ENCODE measurements at places on chromosomes 5 and 9.

GRCh38 chr5:156582193-156582598, 255.2 kb downstream of the SGCD start:
- no peak for DNase-seq

DNA sequence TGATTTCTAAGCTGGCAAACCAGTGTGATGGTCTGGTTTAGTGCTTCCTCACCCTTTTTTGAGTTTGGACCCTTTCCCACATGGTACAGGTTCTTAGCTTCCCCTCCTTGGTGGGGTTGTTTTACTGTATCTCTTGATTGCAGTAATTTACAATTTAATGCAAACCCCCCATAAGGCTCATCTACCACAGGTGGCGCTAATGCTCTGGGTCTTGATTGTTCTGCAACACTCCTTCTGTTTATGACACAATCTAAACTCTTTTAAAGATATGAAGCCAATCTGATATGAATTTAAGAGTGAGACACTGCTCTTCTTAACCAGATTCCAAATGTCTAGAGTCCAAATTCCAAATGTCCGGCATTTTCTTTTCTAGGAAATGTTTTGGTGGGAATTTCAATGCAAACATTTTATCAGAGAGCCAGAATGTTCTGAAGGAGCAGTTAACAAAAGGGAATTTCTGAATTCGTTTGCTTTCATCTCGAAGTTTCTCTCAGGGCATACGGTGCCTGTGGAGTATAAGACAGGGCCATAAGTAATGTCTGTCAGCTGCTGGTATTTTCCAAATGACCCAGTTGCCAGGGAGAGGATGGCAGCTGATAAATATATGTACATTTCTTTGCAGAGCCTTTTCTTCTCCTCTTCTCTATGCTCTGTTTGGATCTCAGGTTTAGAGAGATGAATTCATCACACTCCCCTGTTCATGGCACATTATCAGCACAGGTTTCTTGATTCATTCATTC, 246.8 kb downstream of the ARHGAP26 start:
- DNase-seq, result no peak

- DNase-seq, result no peak
Observed at GRCh38 chr9:91896097-91896496, 53.9 kb downstream of the ROR2 start.

DNA sequence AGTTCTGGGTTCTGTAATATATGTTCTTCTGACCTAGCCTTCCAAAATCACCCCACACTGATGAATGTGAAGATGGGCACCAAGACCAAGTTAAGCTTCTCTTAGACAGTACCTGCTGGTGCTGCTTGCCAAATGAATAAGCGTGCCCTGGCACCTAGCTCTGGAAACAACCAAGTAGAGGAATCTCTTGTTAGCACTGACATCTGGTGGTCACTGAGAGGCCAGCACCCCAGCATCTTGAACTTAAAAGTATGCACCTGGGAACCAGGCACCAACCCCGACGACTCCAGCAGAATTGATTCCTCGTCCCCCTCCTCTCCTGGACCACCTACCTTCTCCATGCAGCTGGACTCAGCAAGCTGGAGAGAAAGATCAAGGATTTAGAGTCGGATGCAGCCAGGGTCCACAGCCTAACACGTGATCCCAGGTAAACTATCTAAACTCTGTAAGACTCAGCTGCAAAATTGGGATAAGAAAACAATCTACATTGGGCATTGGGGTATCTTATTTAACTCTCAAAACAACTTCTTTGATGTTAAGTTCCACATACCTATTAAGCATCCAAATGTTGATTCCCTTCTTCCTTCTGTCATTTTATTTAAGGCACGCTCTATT, 89.8 kb downstream of the SLC1A3 start:
- peak; percentile 6 for DNase-seq

DNA sequence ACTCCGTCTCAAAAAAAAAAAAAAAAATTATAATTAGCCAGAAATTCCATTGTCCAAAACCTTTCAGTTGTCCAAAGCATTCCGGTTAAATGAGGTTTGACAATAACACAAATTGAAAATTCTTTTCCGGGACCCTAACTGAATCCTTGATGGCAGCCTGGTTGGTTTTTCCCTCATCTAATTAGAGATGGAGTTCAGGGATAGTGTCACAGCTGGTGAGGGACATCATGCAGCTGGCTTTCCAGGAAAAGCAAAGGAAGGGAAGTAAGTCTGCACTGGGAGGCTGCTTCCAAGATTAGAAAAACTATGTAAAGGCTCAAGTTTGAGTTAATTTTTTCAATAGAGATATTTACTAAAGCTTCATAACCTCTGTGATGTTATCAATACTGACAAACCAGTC, 195.4 kb downstream of the ADAMTS12 start:
- DNase-seq, result no peak

DNA sequence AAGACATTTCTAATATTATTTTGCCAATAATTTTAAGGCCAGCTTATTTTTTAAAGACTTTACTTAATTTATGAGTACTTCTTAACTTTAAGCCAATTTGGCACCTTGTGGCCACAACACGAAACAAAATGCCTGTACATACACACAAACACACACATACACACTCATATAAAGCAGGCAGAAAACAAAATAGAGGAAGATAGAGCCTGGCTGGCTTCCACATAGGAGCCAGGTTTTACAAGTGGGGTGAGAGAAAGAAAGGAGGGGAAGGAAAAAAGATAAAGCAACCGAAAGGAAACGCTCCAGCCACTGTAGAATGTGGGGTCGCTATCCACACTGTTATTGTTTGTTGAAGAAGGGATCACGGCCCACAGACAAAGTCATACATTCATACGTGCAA, 10.4 kb downstream of the GMCL2 start:
- DNase-seq, result no peak

- no peak for DNase-seq
Observed at GRCh38 chr5:87899208-87899661, 369.4 kb downstream of the TMEM161B start.

GRCh38 chr9:99779277-99779676, 42.4 kb upstream of the NR4A3 start:
- no peak for DNase-seq

- DNase-seq, result no peak
Observed at GRCh38 chr9:133659516-133659915, 23.4 kb downstream of the DBH start.

- DNase-seq, result no peak
Observed at GRCh38 chr9:126166291-126166690, 160.3 kb upstream of the MVB12B start.

DNA sequence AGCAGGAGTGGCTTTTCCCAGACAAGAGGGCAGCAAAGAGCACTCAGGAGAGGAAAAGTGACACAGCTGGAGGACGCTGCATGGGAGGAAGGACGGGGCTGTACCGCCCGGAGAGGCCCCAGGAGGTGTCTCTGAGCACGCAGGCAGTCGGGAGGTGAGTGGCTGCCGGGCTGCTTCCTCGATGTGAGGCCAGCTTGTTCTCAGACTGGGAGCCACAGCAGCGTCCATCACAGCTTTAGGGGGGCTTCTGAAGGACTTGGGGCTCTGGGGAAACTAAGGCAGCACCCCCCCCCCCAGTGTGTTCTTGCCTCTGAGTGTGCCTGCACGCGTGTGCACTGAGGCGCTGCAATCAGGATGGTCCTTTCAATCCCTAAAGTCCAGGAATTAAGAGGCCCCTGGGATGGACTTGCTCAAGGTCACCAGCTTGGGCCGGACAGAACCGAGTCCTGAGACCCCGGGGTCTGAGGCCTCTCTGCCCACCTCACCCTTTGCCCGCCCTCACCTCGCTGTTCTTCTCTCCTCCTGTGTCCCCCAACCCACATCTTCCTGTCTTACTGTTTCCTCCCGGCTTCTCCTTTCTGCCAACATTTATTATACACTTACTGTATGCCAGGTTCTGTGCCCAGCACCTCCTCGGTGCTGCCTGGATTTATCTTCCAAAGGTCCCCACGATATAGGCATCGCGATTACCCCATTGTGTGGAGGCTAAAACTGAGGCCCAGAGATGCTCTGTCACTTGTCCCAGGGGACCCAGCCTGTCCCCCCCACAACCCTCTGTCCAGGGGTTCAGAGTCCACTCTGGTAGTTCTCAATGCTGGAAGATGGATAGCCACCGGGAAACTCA, 32.9 kb downstream of the FAM163B start:
- DNase-seq, result no peak

- no peak for DNase-seq
Observed at GRCh38 chr9:107147134-107147533, 135.9 kb upstream of the RAD23B start.

- DNase-seq, result no peak
Observed at GRCh38 chr5:56419667-56420066, 186.5 kb upstream of the ANKRD55 start.

GRCh38 chr5:109467058-109467457, 57.3 kb upstream of the PJA2 start:
- no peak for DNase-seq

GRCh38 chr9:84694248-84694647, 24.7 kb downstream of the NTRK2 start:
- DNase-seq, result no peak

GRCh38 chr9:98860871-98861293, 53.4 kb downstream of the GALNT12 start:
- DNase-seq, result no peak

DNA sequence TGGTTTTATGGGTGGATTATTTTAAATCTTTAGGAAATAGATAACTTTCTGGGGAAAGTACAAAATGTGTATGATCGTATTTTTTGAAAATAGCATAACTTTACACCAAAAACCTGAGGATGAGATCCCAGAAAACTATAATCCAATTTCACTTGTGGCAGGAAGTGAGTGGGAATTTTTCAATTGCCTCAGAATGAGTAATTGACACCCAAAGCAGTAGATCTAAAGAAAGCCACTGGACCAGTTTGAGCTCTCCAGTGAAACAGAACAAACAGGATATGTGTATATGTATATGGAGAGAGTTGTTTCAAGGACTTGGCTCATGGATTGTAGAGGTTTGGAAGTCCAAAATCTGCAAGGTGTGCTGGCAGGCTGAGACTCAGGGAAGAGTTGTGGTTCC, 109.2 kb upstream of the SHB start:
- DNase-seq, result no peak

DNA sequence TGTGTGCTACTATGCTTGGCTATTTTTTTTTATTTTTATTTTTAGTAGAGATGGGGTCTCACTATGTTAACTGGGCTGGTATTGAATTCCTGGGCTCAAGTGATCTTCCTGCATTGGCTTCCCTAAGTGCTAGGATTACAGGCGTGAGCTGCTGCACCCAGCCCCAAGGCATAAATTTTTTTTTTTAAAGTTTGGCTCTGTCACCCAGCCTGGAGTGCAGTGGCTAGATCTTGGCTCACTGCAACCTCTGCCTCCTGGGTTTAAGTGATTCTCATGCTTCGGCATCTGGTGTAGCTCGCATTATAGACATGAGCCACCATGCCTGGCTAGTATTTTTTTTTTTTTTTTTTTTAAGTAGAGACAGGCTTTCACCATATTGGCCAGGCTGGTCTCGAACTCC, 70.3 kb downstream of the RAB24 start:
- no peak for DNase-seq

GRCh38 chr5:140205216-140205615, 30.2 kb downstream of the CYSTM1 start:
- DNase-seq, result no peak

GRCh38 chr9:133691191-133691590, 47.0 kb downstream of the SARDH start:
- no peak for DNase-seq

DNA sequence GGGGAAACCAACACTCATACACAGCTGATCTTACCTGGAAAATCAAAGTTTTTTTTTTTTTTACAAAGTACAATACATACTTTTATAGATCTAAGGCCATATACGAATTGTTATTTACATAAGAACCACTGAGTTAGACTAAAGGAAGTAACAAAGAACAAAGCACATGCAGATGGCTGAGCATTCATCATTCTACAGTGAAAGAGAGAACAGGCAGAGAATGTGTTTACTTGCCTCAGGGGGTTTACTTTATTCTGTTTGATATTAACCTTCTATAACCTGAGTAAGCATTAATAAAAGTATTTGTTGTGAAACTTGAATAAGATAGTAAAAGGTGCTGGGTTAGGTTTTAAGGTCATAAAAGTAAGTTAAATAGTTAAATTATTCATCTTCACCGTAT, 54.7 kb downstream of the SLC38A9 start:
- no peak for DNase-seq

DNA sequence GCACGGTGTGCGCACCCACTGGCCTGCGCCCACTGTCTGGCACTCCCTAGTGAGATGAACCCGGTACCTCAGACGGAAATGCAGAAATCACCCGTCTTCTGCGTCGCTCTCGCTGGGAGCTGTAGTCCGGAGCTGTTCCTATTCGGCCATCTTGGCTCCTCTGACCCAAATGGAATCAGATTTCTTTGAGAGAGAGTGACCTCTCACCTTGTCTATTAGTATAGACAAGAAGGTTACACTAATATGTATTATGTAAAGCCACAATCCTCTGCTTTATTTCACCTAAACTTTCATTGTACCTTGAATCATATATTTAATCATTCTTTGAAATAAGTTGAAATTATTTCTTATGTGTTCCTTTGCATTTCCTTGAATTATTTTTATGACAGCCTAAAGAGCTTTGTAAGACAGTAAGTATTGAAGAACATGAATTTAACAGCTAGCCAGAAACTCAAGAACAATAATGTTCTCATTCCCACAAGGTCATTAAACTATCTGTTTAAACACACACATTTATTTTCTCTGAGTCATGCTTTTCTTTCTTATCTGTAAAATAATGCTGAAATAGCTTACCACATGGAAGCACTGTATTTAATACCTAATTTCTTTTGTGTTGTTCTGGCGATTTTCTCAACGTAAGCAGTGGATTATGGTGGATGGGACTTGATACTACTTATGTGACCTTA, 91.8 kb upstream of the DMRTA1 start:
- no peak for DNase-seq

GRCh38 chr5:54886866-54887265, 98.5 kb downstream of the ESM1 start:
- no peak for DNase-seq

DNA sequence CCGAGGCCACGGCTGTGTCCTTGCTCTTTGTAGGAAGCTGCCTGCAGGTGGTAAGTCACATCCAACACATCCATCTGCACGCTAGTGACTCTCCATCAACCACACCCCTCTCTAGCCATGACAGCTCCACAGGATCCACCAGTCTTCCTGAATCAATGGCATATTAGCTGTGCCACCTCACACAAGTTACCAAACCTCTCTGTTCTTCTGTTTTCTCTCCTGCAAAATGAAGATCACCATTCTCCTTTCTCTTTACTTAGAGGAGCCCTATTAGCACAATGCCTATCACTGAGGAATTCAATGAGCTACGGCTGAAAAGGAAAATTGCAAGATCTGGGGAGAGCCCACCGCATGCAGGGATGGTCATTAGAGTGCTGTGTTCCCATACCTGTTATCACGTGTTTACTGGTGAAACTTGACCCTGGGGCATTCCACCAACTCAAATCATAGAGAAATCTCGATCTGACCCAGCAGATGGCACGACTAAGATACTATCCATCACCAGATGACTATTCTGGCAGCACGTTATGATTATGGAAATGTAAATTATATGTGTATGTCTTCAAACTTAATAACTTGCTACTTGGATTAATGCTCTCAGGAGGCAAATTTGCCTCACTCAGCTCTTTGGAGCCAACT, 20.9 kb downstream of the WHRN start:
- DNase-seq, result no peak

Data from stimulated activated CD4-positive, alpha-beta T cell treated with anti-CD3 and anti-CD28 coated beads, TNF-alpha, amount 100 ng/mL, for 24 hours (primary cell).